ENCODE measurements at places on chromosomes 3 and 15. TPM values are rescaled to one million over a fixed set of nuclear protein-coding genes. Genes with fewer than 3 reads are reported as not detected.

The FANCI gene
- total RNA-seq: 3.8 TPM

The REC114 gene
- total RNA-seq: not detected

- no peak for DNase-seq
- no peak overlapping the region for H3K27ac ChIP-seq
- no peak overlapping the region for H3K4me3 ChIP-seq
- H3K27me3 ChIP-seq: no peaks in the 10 kb centered on the region
- no peaks in the 10 kb centered on the region for H3K4me1 ChIP-seq
Observed at GRCh38 chr3:42094128-42094527, 3.0 kb downstream of the TRAK1 start.

GRCh38 chr3:121913305-121913990, 19.2 kb downstream of the SLC15A2 start:
- DNase-seq: no peak
- H3K27ac ChIP-seq: no peak overlapping the region
- H3K27me3 ChIP-seq: no peaks in the 10 kb centered on the region

- no peak overlapping the region for H3K27ac ChIP-seq
- no peak overlapping the region for H3K4me3 ChIP-seq
- H3K27me3 ChIP-seq: no peaks in the 10 kb centered on the region
Observed at GRCh38 chr3:156158656-156159295, 38.4 kb downstream of the KCNAB1 start.

All from pancreas (tissue), 10 donors.